Mesenchymal stem cell (in vitro differentiated cells and primary cell): ENCODE measurements at places on chromosomes 11 and 22.

- peak; percentile 67 for DNase-seq
Observed at GRCh38 chr11:94786264-94787126, 18.3 kb downstream of the AMOTL1 start.

DNA sequence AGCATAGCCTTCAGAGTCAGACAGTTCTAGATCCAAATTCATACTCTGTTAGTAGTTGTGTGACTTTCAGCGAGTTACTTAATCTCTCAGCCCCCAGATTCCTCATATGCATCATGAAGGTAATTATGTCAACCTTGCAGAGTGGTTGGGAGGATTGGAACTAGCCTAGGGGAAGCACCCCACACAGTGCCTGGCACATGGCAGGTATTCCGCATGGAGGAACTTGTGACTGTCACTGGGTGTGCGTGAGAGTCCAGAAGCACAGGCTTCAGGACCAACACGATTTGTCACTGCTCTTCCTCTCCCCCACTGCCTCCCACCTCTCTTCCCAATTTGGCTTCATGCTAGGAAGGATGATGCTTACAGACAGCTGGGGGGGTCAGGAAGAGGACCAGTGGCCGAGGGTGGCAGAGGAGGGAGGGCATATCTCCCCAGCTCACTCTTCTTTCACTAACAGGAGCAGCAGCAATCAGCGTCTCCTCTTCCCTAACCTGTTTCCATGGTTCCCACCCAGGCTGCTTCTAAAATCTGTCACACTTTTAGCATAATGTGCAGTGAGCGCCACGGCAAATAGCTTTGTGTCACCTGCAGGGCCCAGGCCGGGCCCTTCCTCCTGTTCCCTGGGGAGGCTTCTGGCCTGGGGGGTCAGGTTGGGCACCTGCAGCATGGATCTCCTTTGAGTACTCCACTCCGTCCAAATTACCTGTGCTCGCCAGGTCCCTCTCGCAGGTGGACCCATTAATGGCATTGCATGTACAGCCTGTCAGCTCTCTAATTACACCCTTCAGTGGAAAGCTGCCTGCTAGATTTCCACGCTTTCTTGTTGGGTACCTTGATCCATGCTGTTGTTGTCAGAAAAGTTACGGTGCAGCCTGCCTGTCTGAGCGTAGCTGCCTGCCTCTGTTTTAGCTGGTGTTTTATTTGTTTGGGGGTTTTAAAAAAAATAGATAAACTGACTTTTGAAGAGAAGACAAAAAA is 400.4 kb downstream of the NXPE2 start:
- no peak for DNase-seq

- no peak for DNase-seq
Observed at GRCh38 chr22:36879775-36880174, 19.0 kb downstream of the NCF4 start.

GRCh38 chr11:62146476-62147200 is 22.8 kb downstream of the INCENP start:
- no peak for DNase-seq

GRCh38 chr11:1409108-1409851 is 19.5 kb downstream of the BRSK2 start:
- no peak for DNase-seq

DNA sequence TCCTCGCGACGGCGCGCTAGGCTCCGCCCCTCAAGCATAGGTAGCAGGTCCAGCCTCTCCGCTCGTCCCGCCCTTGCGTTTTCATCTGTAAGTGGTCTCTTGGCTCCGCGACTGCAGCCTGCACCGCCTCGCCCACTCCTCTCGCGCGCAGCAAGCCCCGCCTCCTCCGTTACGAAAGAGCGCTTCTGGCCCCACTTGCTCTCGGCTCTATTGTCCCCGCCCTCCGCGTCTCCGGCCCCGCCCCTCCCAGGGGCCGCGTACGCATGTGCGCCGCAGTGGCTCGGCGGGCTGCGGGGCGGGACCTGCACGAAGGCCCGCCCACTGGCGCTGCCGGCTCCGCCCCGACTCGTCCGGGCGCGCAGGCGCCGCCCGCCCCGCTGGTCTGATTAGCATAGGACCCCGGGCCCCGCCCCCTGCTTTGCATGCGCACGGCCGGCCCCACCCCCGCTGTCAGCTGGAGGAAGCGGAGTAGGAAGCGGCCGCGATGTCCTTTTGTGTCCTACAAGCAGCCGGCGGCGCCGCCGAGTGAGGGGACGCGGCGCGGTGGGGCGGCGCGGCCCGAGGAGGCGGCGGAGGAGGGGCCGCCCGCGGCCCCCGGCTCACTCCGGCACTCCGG is at the start of gene ESRRA:
Gene ESRRA (plus strand): TSS at position 450 of the 616 bp plus-strand sequence. CDS start 1,656 bp downstream, outside the sequence.
- peak; percentile 97 for DNase-seq

- peak; percentile 10 for DNase-seq
Observed at GRCh38 chr11:34601085-34601444, 19.8 kb upstream of the EHF start.

DNA sequence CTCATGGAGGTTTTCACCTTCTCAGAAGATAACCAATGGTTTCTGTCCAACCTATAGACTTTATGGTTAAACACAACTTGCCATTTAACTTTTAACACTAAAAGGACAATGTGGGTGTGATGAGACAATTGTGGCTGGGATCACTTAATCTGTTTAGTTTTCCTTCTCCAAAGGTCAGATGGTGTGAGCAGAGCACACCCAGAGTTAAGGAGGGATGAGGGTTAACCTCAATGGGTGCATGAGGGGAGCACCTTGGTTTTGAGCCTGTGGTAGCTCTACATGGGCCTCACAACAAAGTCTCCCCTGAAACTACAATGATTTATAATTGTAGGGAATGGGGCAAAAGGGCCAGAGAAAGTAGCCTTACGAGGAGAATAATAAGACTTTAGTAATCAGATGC is 28.9 kb upstream of the CHRM4 start:
- DNase-seq = no peak

DNA sequence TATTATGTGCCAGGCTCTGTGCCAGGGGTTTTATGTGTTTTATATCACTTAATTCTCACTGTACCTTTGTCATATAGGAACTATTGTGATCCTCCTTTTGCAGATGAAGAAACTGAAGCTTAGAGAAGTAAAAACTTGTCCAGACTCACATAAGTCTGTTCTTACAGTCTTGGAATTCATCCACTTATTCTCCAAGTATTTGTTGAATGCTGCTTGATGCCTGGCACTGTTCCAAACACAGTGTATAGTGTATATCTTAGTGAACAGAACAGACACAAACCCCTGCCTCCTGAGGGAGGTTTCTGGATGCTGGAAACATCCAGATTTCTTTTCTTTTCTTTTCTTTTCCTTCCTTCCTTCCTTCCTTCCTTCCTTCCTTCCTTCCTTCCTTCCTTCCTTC is 29.0 kb upstream of the FGF3 start:
- DNase-seq = peak; percentile 21

GRCh38 chr11:36345084-36345511 is 49.0 kb downstream of the PRR5L start:
- no peak for DNase-seq

- peak; percentile 40 for DNase-seq
Observed at GRCh38 chr11:2089536-2090165, 49.5 kb downstream of the IGF2 start.

DNA sequence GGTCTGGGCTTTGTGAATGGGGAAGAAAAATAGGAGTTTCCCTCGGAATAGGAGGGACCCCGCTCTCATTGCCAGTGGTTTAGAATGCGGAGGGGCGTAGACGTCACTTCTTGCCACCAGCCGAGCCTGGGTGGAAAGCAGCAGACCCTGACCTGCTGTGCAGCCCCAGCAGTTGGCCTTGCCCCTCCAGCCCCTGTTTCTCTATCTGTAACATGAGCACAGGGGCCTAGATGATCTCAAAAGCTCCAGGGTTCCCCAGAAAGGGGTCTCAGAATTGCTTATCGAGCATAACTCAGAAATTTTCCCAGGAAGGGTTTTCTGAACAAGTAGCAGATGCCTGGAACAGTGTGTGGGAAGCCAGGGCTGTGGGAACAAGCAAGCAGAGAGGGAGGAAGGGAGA is 43.9 kb downstream of the C11orf91 start:
- DNase-seq = no peak

- DNase-seq = peak; percentile 75
Observed at GRCh38 chr22:39530692-39531331, 1.7 kb downstream of the RPS19BP1 start.

DNA sequence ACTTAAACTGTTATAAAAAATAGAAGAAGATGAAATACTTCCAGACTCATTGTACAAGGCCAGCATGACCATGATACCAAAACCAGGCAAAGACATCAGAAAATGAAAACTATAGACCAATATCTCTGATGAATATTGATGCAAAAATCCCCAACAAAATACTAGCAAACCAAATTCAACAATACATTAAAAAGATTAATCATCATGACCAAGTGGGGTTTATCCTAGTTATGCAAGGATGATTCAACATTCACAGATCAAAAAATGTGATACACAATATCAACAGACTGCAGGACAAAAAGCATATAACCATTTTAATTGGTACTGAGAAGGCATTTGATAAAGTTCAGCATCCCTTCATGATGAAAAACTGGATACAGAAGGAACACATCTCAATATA is 824.5 kb upstream of the RAG2 start:
- DNase-seq = no peak

- no peak for DNase-seq
Observed at GRCh38 chr22:49551897-49552614, 275.6 kb downstream of the BRD1 start.

- DNase-seq = peak; percentile 72
Observed at GRCh38 chr11:126431401-126432064, 76.0 kb downstream of the ST3GAL4 start.

- no peak for DNase-seq
Observed at GRCh38 chr22:46086577-46087335, 63.6 kb upstream of the PPARA start.

- no peak for DNase-seq
Observed at GRCh38 chr11:123377355-123377754, 52.7 kb upstream of the GRAMD1B start.

DNA sequence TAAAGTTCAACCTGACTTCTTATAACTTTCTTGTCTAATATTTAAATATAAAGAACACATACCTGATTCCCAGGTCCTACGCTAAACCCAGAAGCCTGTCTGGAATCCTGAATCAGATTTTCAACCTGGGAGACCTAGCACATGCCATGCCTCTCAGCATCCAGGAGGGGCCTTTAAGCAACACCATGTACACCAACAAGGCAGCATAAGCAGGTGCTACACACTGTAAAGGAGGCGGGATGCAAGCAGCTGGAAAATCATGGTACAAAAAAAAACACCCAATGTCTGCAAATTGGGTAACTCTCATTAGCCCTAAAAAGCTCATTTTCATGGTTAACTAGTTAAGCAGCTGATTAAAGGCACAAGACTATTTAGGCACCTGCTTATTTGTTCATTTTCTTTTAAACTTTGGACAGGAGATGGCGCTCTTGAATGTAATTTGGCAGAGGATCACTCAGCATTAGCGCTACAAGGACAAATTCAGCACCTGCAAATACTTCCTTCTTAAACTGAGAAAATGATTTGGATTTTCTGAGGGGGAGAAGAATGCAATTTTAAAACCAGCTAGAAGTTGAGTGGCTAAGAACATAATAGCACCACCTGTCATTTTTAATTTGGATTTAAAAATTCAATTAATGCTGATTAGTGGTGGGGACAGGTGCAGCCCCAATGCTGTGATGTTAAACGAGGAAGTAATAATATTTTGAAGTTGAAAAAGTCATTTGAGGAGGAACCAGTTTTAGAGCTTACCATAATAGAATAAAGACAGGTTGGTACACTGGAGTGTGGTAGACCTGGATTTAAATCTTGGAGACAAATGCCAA is 104.0 kb downstream of the FAR1 start:
- DNase-seq = peak; percentile 57

GRCh38 chr11:72860592-72860991 is 46.4 kb downstream of the ATG16L2 start:
- DNase-seq = no peak

- DNase-seq = peak; percentile 53
Observed at GRCh38 chr11:128802358-128802981, 64.6 kb downstream of the KCNJ1 start.

DNA sequence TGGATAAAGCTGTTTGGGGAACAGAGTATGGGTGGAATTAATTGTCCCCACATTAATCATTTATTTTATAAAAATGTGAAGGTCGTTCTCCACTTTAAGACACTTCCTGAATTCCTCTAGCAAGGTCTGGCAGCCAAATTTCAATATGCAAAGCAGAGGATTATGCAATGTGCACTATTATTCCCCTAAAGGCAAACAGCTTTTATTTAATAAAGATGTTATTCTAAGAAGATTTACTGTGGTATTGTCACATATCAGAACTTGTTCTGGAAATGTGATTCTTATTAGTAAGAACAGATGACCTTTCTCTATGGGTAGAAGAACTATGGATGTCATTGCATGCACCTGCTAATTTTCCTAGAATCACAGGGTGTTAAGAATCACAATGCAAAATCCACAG is 1128.8 kb upstream of the CCDC90B start:
- DNase-seq = no peak

DNA sequence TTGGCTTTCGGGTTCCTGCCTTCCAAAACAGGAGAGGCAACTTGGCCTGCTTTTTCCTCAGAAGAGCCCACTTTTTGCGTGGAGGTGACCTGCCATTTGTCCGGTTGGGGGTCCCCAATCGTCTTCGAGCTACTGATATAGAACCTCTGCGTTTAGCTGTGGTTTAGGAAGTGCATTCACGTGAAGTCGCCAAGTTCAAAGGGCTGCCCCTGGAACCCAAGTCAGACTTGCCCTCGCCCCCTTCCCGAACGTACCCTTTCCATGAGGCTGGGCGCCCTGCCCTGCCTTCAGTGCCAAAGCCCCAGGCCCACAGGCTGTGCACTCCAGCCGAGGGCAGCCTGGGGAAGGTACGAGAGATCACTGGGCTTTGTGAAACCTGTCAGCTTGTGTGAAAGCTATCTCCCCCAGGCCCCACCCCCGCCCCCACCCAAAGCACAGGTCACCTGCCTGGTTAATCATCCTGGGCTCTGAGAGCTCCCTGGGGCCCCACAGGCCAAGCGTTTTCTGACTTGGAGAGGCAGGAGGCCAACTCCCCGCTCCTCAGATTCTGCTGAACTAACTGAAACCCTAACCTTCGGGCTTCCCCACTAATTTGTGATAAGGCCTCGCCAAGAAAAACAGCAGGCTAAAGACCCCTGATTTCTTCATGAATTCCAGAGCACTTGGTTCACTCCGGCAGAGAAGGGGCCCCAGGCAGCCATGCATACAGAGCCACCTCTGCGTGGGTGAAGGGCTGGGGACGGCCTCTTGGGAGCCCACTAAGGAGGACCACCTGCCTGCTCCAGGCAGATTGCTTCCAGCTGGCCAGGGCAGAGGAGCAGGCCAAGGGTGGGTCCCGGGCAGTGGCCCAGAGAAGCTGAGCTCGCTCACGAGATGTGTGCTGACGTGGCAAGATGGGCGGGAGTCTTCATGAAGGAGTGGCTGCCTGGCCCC is 25.8 kb upstream of the KCNQ1OT1 start:
- DNase-seq = no peak

- DNase-seq = no peak
Observed at GRCh38 chr11:130003717-130004001, 1.0 kb upstream of the PRDM10 start.
